SK-MEL-5 (cell line): ENCODE measurements at places on chromosomes 16 and 17. TPM values are rescaled to one million over a fixed set of nuclear protein-coding genes. Genes with fewer than 3 reads are reported as not detected.

The CFAP97D1 gene
- 0.05 and 0.19 TPM in 2 replicates for total RNA-seq

The HCRT gene
- total RNA-seq: not detected in 2 replicates

DNA sequence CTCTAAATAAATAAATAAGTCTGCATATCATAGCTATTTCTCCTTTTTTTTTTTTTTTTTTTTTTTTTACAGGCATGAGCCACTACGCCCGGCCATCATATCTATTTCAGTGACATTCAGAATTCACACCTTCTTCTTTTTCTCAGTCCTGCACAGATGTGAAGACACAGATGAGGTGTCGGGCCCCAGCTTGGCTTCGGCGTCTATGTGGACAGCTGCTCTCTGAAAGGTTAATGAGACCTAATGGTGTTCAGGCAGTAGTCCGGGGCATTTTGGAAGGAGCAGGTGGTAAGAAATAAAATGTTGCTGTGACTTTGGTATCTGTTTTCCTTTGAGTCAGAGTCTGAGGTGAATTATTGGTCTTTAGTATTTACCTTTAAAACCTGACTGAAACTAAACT lies 23.6 kb downstream of the TANGO6 start:
- DNase-seq: no peak

- DNase-seq: no peak
These were observed 104.3 kb upstream of the SDK2 start for GRCh38 chr17:73748508-73748907.

DNA sequence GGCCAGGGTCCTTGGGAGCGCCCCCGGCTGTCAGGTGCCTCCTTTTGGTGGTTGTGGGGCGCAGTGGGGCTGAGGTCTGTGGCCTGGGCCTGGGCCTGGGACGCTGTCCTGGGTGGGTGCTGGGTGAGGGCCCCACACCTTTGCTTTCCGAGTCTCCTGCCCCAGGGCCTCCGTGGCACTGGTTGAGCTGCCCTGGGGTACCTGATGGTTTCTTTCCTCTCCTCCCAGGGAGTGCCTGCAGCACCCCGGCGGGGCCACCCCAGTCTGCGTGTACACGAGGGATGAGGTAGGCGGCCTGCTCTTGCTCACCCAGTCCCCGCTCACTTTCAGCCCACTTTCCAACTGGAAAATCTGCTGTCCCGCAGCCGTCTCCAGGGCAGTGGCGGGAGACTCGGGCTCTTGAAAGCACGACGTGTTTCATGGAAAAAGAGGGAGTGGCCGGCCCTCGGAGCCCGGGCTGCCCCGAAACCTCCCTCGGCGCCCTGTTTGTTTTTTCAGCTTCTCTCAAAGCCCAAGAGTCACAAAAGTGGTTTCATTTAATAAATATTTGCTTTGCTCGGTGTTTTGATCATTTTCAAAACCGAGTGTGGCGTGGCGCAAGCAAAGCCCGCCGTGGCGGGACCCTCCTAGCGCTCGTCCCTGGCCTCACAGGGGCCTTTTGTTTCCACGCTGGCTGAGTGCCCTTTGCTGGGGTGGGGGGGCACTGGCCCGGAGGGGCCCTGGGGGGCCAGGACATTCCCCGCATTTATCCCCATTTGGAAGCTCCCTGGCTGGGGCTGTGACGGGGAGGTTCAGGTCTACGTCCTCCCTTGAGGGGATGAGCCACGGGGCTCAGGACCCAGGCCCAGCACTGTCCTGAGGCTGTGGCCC lies 17.4 kb downstream of the ASPSCR1 start:
- DNase-seq: no peak

- no peak for DNase-seq
These were observed 86.2 kb upstream of the CBX4 start for GRCh38 chr17:79925242-79925957.

- DNase-seq: peak; percentile 21
These were observed 70.8 kb downstream of the ABR start for GRCh38 chr17:1108765-1109605.

DNA sequence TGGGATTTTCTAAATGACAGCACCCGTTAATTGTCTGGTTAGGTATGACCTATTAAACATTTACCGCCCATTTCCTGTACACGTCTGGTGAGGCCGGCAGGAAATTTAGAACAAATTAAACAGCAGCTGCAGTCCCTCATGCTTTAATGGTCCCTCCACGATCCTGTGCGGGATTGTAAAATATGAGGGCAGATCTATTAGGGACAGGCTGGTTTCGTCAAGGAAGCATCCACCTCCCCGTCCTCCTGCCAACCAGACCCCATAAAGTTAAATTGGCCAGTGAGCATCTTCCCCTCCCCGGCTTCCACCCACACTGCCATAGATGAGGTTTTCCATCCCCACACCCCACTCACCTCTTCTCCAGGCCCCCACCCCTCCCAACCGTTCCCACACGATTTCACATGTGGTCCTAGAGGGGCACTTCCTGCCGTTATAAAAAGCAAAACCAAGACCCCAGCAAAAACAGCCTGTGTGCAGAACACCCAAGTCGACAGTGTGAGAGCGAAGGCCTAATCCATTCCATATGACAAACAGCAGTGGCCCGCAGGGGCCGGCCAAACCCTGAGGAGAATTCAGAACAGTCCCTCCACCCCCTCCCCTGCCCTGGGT lies 331.9 kb downstream of the FOXL1 start:
- DNase-seq: no peak

GRCh38 chr16:67516296-67517154 lies 12.1 kb upstream of the RIPOR1 start:
- no peak for DNase-seq

DNA sequence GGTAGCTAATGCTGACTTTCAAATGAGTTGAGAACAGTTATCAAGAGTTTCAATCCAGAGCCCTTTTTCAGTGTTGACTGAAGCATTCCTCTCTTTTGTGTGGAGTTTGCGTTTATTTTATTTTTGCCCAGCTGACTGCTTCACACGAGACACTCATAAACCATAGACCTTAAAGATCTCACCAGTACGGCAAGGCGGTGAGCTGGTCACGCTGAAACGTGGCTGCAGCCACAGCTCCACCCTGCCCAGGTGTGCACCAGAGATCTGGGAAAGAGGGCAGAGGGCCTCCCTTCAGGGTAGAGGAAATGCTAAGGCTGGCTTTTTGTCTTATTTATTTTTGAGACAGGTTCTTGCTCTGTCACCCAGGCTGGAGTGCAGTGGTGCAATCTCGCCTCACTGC lies 112.2 kb downstream of the AATF start:
- no peak for DNase-seq
